Activated CD8-positive, alpha-beta memory T cell treated with anti-CD3 and anti-CD28 coated beads for 1 hour (primary cell): ENCODE measurements at places on chromosomes 5 and 9.

DNA sequence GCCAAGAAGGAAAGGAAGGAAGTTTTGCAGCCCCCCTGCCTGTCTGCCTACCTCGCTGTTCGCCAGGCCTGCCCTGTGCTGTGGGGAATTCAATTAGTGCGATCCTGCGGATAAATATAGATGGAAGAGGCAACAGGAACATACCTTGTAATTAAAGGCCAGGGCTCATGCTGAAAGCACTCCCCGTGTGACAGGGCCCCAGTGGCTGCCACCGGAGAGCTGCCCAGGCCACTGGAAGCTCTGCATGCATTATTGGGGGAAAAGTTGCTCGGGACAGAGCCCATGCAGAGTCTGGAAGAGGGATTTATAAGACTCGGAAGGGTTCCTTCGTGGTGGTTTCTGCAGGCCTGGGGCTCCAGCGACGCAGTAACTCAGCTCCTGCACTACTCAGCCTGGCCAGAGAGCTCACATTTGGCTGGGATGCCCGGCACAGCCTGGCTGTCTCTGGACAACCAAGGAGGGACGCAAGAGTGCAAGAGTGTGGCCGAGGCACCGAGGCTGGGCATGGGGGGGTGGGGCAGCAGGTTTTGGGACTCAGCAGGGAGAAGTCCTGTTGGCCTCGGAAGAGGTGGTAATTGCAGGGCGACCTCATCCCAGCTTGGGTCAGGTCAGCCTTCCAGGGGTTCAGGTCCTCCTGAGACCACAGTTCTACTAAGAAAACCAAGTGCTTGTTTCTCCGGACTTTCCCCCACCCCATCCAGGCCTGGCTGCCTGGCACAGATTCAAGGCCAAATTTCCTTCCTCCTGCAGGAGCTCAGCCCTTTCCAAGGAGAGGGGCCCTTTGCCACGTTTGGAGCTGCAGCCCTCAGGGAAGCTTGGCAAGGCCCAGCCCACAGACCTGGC lies 68.1 kb upstream of the GGTA1 start:
- no peak for DNase-seq

DNA sequence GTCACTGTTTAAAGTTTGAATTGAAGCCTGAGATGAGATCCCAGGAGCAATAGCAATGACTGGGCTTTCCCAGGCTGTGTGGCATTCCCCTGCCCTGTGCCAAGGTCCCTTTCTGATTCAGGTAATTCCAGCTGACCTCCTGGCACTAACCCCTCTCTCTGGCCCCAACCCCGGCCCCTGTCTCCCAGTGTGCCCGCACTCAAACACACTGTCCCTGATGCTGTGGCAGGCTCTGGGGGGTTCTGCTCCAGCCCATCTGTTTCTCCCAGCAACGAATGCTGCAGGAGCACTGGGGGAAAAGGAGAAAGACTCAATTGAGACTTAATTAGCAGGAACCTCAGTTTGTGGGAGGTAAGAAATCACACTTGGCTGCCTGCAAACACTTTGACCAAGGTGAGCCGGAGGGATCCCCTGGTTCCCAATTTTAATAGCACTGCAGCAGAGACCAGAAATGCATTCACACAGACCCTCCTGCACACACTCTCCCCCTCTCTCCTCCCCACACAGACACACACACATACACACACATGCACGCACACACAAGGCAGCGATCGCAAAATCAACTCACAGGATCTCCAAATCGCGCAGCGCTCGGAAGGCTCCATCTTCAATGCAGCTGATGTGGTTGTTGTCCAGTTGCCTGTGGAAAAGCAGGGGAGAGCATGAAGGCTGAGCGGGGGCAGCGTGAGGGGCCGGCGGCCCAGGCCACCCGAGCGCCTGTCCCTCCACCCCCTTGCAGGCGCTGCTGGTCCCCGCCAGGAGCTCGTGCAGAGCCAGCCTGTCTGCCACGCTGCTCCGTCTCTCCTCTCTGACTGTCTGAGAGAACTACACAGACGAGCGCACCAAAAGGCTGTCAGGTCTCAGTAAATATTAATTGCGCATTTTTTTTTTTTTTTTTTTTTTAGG lies 265.1 kb upstream of the PANK3 start:
- DNase-seq = no peak

GRCh38 chr5:112024769-112025168 lies 267.8 kb upstream of the NREP start:
- DNase-seq = no peak

DNA sequence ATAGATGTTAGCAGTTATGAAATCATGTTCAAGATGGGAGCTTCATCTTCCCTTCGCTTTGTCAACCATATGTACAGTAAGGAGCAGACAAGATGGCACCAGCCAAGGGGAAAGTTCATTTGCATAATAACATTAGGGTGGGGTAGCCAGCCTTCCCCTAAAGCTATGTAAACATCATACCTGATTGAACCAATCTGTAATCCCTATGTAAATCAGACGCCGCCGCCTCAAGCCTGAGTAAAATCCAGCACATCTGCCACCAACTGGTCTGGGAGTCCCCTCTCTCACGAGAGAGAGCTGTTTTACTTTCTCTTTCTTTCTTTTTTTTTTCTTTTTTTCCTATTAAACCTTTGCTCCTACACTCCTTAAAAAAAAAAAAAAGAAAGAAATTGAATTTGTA lies 30.8 kb upstream of the REEP2 start:
- no peak for DNase-seq

DNA sequence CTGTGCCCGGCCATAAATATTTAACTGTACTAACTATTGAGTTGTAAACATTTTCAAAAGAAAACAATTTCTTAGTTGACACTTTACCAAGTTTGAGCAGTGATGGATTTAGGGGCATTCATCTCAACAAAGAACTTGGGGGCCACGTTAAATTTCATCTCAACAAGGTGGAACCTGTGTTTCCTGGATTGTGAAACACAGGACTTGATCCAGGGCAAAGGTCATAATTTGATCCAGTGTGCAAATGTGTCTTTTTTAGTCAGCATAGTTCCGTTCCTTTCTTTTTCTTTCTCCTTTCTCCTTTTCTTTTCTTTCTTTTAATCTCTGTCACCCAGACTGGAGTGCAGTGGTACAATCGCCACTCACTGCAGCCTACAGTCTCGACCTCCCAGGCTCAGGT lies 3.1 kb downstream of the GFRA3 start:
- DNase-seq = no peak

- no peak for DNase-seq
Measured at GRCh38 chr5:110376281-110376951, 350.1 kb downstream of the TMEM232 start.

GRCh38 chr5:8060953-8061429 lies 192.0 kb downstream of the MTRR start:
- no peak for DNase-seq

GRCh38 chr5:1463326-1464095 lies 18.3 kb upstream of the SLC6A3 start:
- DNase-seq = no peak

DNA sequence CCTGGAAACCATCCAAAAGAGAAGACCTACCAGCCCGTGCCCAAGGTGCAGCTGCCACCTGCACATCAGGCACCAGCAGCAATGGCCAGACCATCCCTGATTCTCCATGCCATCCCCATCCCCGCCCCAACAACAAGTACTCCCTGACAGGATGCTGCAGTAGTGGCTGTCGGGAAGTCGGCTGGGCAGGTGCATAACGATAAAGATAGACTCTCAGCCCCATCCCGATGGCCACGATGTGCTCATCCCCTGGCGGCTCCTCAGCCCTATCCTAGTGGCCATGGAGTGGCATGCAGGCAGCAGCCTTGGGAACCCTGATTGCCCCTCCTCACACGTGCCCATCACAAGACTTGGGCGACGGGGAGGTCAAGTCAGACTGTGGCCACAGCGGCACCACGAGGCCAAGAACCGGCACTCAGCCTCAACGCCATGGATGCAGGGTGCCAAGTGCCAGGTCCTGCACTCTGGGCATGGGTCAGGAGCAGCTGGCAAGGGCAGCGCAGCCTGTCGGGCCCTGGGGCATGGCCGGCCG lies 368.8 kb upstream of the SPATA31A5 start:
- DNase-seq = no peak

DNA sequence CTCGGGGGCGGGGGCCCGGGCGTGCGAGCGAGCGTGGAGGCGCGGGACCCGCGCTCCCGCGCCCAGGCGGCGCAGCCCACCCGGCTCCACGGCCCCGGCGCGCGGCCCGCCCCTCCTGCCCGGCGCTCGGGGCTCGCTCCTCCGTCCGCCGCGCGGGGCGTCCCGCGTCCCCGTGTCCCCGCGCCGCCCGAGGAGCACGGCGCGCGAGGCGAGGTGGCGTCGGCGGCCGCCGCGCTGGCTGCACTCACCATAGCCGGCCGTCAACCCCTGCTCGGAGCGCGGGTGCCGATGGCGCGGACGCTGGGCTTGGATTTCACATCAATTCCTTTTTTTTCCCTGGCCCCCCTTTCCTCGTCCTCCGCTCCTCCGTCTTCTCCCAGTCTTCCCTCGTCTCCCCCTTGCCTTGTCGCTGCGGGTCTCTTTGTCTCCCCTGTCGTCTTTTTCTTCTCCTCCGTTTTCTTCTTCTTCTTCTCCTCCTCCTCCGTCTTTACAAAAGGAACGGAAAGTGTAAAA lies 494 bp downstream of the PTCH1 start:
- no peak for DNase-seq

DNA sequence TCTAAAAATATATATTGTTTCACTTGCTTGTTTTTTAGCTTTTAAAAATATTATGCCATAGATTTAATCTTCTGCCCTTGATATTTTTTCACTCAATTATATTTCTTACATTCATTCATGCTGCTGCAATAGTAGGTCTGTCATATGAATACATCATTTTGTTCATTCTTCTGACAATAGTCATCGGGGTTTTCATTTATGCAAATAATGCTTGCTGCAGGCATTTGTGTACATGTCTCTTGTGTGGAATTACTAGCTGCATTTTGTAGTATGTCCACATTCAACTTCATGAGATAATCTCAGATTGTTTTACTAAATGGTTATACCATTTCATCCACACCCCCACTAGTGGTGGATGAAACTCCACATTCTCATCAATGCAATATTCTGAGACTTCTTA lies 5.3 kb upstream of the PLPP1 start:
- no peak for DNase-seq

- DNase-seq = no peak
Measured at GRCh38 chr9:124765439-124765835, 5.7 kb downstream of the NR6A1 start.

DNA sequence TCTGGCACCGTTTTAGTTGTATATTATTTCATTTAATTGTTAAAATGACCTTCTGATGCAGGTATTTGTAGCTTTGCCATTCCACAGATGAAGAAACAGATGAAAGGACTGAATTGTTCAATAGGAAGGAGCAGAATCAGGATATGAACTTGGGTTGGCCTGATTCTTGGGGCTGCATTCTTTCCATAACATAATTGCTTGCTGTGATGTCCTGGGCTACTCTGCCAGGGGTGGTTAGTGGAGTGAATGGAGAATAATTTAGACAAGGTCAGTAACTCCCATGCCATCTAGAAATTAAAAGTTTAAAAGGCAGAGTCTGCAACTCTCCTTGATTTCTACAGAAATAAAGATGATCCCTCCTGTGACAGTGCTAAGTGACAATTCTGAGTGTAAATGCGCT lies 15.9 kb downstream of the TLR4 start:
- DNase-seq = no peak

- DNase-seq = no peak
Measured at GRCh38 chr5:90112033-90112692, 297.4 kb downstream of the CETN3 start.

DNA sequence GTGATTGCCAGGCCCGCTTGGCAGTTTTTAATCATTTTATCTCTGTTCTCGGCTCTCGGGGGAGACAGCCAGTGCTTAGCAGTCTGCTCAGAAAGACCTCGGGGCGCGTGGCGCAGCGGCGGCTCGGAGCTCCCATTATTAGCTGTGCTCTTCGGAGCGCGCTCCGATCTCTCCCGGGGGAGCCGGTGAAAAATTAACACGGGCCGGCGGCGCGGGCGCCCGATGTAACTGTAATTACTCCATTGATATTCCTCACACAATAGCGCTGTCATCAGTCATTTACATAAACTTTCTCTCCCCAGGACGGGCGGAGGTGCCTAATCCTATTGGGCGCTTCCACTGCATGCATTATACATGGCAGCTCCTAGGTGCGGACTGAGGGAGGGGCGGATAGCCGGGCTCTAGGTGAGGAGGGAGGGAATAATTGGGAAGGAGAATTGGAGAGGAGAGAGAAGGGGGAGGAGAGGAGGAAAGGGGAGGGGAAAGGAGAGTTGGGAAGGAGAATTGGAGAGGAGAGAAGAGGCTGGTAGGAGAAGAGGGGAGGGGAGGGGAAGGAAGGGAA lies 24.9 kb downstream of the LMX1B start:
- no peak for DNase-seq

DNA sequence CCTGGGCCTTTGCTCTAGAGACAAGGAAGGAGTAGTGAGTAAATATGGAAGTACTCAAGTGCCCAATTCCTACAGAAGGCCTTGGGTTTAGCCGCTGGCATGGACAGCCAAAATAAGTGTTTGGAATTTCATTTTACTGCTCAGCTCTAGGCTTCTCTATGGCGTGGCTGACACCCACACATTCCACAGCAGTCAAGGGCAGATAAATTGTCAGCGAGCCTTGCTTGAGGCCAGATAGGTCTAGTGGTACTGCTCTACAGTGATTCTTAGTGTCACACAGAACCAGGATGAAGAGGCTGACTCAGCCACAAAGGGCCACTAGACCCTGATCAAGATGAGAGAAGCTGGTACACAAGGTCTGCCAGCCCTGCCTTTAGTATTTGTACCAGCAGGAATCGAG lies 111.0 kb upstream of the NFIB start:
- DNase-seq = no peak

GRCh38 chr9:99056886-99057664 lies 47.8 kb upstream of the TGFBR1 start:
- DNase-seq = no peak

DNA sequence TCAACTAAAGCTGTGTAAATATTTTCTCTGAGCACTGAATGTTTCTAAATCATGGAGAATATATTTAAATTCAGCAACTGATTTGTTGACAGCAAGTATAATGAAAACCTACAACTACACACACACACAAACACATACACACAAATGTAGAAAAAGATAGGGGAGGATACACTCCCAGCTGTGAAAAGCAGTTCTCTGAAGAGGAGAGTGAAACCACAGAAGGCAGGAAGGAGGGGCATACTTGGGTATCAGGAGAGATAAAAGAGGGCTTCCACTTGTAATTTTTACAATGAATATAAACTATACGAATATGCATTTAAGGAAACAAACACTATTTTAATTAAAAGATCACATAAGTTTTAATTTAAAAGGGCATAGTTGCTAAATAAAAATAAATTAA lies 227.8 kb upstream of the SLC24A2 start:
- DNase-seq = no peak
